ENCODE measurements at places on chromosomes 7 and 10. TPM values are rescaled to one million over a fixed set of nuclear protein-coding genes. Genes with fewer than 3 reads are reported as not detected.

SPOCK2 gene
- 5.3 TPM for total RNA-seq

FGFBP3 gene
- 0.68 TPM for total RNA-seq

WAPL gene
- 20.9 TPM for total RNA-seq

CASTOR2 gene
- total RNA-seq, result 35.2 TPM

SEPTIN14 gene
- not detected for total RNA-seq

UCMA gene
- not detected for total RNA-seq

KAZALD1 gene
- 21.2 TPM for total RNA-seq

DCLRE1C gene
- total RNA-seq, result 14.0 TPM

ADRB1 gene
- total RNA-seq, result 0.48 TPM

DLG5 gene
- total RNA-seq, result 81.7 TPM

DNA sequence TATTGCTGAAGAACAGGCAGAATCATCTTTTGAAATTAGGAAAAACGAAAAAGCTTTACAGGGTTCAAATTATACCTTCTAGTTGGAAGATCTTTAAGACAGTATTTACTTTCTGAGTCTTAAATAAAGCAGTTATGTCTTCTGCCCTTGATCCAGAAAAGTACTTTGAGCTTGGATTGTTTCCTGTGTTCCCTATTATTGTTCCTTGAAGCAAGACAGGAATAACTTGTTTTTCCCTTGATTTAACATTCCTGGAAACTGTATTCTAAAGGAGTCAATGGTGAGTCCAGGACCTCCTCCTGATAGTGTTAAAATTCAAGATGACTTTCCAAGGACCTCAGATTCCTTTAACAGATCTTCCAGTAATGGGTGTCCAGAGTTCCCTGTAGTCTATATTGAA lies 74.3 kb upstream of the GATA3 start:
- no peak for DNase-seq

- DNase-seq, result no peak
Observed at GRCh38 chr7:28627263-28627653, 214.9 kb downstream of the CREB5 start.

DNA sequence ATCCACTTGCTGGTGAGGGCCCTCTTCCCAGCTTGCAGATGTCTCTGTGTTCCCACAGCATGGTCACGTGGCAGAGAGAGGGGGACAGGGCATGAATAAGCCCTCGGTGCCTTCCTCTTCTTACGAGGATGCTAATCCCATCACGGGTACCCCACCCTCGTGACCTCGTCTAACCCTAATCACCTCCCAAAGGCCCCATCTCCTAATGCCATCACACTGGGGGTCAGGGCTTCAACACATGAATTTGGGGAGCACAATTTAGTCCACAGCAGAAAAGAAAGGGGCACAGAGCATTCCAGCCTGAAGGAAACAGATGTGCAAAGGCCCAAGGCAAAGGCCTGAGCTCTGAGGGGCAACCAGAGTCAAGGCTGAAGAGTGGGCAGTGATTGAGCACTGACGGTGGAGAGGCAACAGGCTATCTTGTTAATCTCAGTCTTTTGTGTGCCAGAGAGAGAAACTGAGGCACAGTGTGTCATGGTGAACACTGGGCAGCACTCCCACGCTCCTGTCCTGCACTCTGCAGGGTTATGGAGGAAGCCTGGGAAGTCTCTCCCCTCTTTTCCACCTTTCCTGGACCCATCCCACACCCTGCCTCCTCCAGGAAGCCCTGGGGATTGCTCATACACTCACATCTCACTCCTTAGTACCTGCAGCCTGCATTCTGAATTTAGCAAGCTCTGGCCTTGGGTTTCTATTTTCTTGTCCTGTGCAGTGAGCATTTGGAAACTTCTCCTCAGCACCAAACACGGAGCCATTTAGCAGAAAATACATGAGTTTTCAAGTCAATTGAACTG lies 49.0 kb downstream of the ALOX5 start:
- no peak for DNase-seq

DNA sequence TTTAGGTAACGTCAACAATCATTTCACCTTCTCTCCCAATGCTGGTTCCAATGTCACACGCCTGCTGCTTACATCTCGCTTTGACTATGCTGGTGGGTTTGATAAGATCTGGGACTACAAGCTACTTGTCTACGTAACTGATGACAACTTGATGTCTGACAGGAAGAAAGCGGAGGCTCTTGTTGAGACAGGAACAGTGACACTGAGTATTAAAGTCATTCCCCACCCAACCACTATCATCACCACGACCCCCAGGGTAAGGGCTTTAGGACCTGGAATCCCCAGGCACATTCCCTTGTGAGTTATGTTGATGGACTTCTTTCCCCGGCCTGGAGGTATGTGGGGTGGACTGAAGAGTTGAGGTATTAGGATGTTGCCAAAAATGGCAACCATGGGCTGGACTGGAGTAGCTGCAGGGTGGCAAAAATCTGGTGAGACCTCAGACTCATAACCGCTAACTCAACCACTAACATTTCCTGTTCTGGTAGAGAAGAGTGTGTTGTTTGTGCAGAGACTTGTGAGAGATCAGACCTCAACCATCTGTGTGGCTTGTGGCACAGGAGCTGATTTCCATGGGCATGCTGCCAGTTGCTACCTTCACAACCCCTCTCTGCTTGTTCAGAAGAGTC lies 59.2 kb downstream of the CDHR3 start:
- DNase-seq, result no peak

DNA sequence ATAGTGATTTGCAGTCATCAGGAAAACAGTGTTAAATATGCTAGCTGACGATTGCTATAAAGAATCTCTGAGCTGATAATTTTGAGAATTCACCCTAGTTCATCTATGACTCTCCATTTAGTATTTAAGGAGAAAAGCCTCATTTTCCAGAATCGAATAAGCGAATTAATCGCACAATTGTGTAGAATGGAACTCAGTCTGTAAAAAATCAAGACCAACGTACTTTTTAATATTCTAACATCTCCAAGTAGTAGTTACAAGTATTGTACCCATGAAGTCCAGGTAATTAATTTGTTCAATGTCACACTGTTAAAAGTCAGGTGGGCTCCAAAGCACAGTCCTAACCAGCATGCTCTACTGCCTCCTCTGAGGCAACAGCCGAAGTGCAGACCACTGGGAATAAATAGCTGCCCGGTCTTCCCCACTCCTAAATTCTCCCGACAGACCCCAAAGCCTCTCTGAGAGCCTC lies 380 bp upstream of the AGBL3 start:
- no peak for DNase-seq

- no peak for DNase-seq
Observed at GRCh38 chr10:38093816-38094157, 350 bp upstream of the ZNF37A start.

DNA sequence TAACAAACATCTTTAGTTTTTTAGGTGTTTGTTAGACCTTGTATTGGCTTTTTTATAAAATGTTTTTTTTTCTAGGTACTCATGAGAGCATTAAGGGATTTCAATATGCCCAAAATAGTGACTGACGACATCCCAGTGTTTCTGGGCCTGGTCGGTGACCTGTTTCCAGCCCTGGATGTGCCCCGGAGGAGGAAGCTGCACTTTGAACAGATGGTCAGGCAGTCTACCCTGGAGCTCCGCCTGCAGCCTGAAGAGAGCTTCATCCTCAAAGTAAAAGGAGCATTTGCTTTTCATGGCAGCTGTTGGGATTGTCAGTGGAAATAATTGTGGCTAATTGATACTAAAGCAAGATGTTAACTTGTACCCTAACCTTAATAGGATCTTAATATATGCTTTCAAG lies 161.5 kb downstream of the DNAH11 start:
- no peak for DNase-seq

GRCh38 chr10:81071087-81071796 lies 533.5 kb downstream of the SH2D4B start:
- DNase-seq, result no peak

DNA sequence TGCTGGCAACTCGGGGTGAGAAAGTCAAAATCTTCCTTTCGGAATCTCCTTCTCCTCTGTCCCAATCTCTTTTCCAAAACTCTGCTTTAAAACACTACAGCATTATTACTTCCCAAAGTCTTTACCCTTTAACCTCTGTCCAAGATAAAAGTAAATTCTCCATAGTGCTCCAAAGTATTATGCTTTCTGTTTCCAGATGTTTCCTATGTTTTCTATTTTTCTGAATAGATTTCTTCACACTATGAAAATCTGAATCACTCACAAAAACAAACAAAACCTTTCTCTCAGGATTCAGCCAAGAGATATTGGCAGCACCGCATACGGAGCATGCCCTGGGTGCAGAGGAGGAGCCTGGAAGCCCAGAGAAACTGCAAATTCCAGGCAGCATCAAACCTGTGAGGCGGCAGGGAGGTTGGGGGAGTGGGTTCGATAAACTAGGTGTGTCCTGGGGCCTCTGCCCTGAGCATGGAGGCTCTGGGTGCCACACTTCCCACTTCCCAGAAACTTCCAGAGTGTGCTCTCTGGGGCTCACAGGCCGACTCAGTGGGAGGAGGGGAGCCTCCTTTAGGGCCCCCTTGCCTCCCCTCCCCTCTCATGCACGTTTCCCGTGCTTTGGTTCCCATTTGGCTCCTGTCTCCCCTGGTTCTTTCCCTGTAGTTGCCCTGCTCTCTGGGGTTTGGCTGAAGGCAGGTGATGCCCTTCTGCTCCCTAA lies 35.6 kb downstream of the VIPR2 start:
- no peak for DNase-seq

- DNase-seq, result no peak
Observed at GRCh38 chr10:71052076-71052660, 160.2 kb upstream of the UNC5B start.

- DNase-seq, result peak; percentile 45
Observed at GRCh38 chr10:6580279-6581029, 378 bp upstream of the PRKCQ start.

DNA sequence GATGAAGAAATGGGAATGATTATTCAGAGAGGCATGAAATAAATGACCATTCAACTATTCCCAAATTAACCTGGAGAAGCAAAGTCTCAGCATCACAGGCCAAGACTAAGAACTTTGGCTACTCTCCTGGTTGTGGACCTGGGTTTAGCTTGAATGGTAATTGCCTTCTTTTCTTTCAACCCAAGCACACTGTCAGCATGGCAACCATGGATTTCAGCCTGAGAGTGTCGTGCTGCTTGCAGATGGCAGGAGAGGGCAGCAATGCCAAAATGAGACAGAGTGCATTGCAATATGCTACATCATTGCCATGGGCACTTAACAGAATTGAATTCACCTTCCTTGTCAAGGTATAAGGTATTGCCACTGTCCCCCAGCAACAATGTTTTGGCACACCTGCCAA lies 767.2 kb downstream of the REEP3 start:
- no peak for DNase-seq

DNA sequence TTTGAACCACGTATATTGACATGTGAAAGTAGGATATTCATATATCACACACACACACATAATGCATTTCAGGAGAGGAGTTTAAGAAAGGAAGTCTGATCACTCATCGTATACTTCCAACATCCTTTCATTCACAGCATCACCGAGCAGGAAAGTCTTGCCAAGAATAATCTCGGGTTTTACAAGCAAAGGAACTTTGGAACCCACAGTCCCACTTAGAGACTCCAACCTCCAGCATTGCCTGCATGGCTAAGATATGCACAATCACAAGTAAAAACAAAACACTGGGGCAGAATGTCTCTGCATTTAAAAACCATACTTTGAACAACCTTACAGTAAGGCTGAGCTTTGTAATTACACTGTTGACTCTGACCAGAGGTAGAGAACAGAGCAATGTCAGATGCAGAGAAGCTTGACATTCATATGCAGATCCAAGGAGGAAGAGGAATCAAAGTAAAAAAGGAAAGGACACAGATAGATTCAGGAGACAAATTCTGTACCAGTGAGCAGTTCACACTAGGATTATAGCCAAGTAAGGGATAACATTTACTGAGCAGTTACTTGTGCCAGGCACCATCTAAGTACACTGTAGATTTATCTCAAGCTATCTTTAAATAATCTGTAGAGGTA lies 14.8 kb downstream of the THSD7A start:
- DNase-seq, result no peak

DNA sequence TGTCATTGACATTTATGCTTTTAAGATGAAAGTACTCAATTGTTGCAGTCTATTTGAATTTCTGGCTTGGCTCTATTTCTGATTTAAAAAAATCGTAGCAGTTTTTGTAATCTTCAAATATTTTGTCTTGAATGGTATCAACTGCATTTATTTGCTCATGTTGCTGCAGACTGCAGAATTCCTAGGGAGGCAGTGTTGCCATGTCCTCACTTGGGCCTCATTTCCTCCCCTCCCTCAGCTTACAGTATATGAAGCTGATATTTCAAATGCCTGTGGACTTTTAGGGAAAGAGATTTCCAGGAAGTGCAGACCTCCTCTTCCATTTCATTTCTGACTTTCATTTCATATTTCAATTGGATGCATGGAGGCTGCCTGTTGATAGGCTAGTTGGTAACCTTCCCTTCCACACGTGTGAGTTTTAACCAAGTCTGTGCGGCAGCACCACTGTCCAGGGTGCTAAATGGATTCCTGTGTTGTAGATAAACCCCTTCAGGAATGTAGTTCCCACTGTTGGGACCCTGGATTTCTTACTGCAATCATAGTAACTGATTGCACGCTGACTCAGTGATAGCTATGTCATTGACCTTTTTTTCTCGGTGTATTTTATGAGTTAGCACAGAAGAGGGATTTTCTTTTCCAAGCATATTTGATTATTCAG lies 17.5 kb downstream of the VPS50 start:
- DNase-seq, result no peak

- no peak for DNase-seq
Observed at GRCh38 chr7:40654171-40654570, 519.4 kb downstream of the SUGCT start.

GRCh38 chr10:123878666-123879303 lies 12.8 kb downstream of the CPXM2 start:
- DNase-seq, result no peak

DNA sequence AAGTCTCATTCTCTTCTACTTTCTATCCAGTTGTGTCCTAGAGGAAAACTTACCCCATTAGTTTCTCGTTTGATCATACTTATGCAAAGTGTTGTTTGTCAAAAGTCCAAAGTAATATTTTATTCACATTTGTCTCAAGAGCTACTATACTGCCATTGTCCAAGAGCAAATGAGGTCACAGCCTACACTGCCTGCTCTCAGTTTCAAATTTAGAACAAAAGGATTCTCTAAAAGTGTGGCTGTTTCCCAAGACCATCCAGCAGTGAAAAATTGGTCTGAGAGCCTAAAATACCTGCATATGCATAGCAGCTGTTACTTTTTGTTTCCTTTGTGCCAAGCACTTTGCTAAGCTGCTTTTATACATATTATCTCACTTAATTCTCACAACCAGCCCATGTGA lies 439.5 kb upstream of the NFE2L3 start:
- DNase-seq, result no peak
